Stimulated activated CD4-positive, alpha-beta T cell treated with anti-CD3 and anti-CD28 coated beads, Interleukin-1b, Interleukin-23, amount 100 ng/mL, for 4 hours (primary cell): ENCODE measurements at places on chromosomes 6 and 20.

- no peak for DNase-seq
Measured at GRCh38 chr6:28606424-28607391, 81.0 kb downstream of the GPX5 start.

DNA sequence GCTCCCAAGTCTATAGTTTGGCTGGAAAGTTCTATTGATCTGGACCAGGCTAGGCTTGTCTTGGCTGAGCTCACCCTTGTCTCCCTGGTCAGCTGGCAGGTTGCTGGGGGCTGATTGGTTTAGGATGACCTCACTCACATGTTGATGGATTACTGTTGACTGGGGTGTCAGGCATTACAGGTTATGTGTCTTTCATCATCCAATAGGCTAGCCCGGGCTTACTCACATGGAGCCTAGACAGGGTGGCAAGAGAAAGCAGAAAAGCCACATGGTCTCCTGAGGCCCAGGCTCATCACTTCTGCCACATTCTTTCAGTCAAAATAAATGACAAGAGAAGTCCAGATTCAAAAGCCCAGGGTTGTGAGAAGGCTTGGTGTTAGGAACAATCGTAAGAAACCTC lies 103.5 kb downstream of the BFSP1 start:
- DNase-seq, result no peak

DNA sequence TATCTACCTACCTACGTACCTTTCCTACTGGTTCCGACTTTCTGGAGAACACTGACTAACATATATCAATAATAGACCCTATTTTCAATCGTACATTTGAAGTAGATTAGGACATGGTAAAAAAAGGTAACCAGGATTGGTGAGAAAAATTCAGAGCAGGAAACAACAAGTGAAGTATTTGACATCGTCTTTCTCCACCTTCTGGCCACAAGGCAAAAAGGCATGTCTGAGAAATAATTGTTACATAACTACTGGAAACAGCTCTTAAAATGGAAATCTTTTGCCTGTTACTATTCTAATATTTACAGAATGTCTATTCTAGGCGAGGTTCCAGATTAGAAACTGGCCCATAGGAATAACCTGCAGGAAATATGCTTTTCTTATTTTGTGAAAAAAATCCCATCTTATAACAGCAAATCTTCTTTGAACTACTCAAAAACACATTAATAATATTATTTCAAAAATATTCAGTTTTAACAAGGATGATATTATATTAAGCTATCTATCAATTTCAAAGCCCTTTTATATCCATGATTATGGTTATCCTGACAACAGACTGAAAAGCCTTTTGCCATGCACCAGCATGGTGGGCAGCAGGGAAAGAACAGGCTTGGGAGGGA lies 80.8 kb downstream of the RCAN2 start:
- no peak for DNase-seq

GRCh38 chr6:154170106-154170505 lies 131.1 kb downstream of the OPRM1 start:
- DNase-seq, result no peak

DNA sequence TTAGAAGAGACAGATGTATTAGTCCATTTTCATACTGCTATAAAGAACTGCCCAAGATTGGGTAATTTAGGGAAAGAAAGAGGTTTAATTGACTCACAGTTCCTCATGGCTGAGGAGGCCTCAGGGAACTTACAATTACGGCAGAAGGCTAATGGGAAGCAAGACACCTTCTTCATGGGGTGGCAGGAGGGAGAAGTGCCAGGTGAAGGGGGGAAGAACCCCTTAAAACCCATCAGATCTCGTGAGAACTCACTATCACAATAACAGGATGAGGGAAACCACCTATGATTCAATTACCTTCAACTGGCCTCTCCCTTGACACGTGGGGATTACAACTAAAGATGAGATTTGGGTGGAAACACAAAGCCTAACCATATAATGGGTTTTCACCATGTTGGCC lies 28.9 kb upstream of the PNRC1 start:
- DNase-seq, result no peak

GRCh38 chr20:15220778-15221565 lies 883.6 kb upstream of the FLRT3 start:
- no peak for DNase-seq

DNA sequence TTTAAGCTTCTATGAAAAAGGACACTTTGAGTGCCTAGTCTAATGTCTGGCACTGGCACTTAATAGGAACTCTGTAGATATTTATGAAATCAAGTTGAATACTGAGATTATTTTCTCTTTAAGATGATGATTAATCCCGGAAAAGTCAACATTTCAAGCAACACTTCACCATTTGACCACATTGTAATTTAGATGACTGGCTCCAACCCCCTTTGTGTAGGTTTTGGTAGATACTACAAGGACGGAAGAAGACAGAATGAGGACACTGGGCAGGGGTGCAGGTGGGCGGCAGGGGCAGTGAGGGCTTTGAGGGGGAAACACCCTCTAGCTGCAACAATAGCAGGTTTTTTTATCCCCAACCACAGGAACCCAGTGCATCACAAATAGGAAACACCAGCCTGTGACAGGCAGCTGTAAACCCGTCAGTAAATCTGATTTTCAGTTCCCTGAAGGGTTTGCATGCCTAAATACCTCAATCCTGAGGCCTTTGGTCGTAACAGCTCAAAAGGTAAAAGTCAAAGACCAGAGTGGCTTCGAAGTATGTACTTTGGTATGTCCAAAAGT lies 4.6 kb downstream of the DTNBP1 start:
- no peak for DNase-seq

- no peak for DNase-seq
Measured at GRCh38 chr6:149895833-149896271, 2.1 kb downstream of the RAET1E start.

DNA sequence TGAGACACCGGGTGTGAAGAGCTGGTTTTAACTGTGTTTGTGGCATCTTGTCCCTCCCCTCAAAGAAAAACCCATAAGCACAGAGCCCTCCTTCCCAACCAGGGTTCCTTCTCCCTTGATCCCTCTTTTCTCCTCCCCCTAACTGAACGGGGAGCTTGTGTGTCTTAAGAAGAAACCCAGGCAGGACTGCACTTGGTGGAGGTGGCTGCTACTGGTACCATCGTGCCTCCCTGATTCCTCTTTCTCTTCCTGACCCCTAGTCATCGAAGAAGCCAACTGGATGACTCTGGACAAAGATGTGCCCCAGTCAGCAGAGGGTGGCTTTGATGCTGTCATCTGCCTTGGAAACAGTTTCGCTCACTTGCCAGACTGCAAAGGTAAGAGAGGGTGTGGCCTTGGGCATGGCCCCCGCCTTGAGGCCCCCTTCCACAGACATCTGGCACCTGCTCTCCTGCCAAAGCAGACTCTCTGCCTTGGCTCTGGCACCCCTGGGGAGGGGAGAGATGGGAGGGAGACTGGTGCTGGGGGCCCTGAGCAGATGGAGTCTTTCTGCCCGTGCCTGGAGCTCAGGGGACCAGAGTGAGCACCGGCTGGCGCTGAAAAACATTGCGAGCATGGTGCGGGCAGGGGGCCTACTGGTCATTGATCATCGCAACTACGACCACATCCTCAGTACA lies 2.1 kb downstream of the GNMT start:
- no peak for DNase-seq

- no peak for DNase-seq
Measured at GRCh38 chr6:146855889-146856288, 257.1 kb downstream of the ADGB start.

DNA sequence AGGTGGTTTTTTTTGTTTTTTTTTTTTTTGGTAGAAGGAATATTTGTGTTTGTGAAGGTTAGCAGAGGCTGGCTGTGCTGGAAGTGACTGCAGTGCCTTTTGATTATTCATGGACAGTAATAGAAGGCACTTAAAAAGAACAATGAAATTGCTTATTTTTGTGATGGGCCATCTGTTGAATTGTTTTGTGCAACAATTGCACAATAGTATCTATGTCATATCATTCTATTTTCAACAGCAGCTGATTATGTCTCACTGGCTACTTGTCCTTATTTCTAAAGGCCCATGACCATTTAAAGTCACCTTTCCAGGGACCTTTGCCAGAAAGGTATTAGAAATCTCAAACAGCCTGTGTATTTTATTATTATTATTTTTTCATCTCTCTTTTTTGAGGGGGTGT lies 70.6 kb downstream of the AFG1L start:
- no peak for DNase-seq

DNA sequence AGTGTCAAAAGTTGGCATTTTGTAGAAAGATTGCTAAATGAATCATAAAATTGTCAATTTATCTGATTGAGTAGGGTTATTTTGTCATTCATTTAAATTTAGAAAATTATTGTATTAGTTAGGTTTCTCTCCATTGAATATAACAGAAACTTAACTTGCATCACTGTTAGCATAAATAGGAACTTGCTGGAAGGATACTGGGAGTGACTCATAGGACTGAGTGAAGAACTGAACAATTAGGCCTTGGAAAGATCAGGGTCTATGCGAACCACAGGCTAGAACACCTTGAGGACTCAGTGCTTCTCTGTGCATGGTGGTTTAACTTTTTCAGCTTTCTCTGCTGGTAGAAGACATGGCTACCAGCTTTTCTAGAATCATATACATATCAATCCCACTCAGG lies 67.7 kb upstream of the IFNGR1 start:
- DNase-seq, result no peak

- no peak for DNase-seq
Measured at GRCh38 chr6:52227495-52227894, 16.8 kb downstream of the IL17F start.

GRCh38 chr20:58965270-58966064 lies 15.6 kb upstream of the NELFCD start:
- DNase-seq, result no peak

DNA sequence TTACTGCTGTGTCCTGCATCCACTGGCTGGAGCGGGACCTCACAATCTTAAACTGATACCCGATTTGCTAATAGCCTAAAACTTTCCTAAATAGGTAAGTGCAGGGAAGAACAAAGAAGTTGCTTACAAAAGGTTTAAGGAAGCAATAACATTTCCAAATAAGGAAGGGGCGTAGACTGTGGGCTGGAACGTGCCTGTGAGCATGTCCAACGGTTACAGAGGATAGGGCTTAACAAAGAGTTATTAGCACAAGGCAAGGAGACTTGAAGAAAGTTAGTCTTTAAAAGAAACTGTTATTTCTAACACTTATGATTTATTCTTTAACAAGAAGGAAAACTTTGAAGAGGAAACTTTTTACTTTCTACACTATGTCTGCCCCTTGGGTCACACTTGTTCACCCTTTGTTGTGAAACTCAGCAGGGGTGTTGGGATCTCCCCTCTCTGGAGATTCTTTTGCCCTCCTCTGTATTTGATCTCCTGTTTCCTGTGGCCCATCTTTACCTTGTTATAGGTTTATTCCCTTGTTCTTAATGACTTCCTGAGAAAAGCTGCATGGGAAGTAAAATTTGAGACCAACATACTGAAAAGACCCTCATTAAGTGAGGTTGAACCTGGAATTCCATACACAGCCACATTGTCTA lies 28.7 kb downstream of the KAT14 start:
- DNase-seq, result no peak

DNA sequence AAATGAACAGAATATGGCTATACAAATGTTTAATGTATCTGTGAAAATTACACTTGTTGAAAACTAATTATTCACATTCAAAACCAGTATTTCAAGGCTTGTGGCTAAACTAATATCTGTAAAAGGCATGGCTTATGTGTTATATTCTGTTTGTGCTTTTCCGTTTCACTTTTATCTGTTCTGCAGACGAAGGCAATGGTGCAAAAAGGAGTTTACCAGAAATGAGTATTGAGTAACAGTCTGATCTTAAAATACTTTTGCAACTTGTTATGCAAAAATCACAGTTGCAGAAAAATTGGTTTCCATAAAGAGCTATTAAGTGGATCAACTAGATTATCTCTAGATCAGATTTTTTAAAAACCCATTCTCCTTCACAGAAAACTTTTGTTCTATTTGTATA lies 9.4 kb upstream of the STX11 start:
- no peak for DNase-seq
